Endothelial cell (in vitro differentiated cells): ENCODE measurements at places on chromosomes 6 and 20.

DNA sequence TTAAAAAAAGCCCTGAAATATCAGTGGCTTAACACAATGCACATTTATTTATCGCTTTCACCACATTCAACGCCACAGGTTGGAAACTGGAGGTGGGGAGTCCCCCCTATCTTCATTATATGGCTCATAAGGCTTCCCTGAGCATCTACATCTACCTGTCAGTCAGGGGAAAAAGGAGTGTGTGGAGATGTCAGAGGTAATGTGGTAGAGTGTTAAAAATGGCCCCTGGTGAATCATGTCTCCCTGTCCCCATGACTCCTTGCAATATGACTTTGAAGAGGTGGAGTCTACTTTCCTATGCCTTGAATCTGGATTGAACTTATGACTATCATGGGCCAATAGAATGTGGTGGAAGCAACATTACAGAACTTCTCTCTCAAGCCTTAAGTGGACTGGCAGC, 65.5 kb upstream of the BTBD3 start:
- DNase-seq = no peak

GRCh38 chr20:50280851-50281655, 90.4 kb downstream of the CEBPB start:
- DNase-seq = no peak

DNA sequence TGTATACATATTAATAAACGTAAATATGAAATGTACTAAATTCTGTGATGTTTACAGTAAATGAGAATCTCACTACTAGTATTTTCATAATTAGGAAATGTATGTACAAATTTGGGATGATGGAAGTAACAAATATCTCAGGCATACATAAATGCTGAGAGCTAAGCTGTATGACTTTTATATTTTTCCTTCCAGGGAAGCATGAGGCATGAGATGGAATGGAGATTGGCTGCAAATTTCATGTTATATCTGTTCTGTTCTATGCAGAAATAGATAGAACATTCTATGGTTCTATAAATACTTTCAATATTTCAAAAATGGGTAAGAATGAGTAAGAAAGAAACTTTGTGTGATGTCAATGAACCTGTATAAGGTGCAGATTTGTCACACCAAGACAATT, 335.2 kb downstream of the KHDRBS2 start:
- no peak for DNase-seq

DNA sequence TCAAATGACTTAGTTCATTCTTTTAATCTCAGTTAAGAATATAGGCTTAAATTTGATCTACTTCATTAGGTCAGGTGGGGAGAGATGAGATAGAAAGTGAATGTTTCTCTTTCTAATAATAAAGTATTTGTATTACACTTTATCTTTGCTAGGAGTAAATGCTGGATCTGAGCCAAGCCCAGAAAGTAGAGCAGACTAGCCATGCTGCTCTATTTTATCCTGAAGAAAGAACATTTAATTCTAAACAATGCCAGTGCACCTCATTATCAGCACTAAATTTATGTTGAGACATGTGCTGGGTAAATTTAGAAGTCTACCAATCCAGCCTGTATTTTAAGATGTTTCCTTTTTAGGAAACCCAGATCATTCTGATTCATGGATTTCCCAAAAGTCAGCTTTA, 43.5 kb downstream of the AKIRIN2 start:
- DNase-seq = no peak

DNA sequence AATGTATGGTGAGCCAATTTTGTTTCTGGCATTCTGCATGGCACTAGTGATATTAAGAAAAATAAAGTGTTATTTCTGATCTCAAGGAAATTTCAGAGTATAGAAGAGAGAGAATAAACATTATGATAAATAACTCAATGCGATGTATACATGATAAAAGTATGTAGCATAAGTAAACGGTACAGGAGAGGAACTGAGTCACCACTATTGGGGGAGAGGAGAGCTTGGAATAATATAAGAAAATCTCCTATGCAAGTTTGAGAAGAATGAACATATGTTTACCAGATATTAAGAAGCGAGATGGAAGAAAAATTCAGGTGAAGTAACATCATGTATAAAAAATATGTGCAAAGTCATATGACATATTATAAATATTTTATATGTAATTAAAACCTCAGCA, 1230.3 kb upstream of the CITED2 start:
- no peak for DNase-seq
